Stimulated activated naive CD4-positive, alpha-beta T cell treated with Interleukin-2 at 50 U/mL for 16 hours (primary cell): ENCODE measurements at places on chromosomes 1 and 21.
A peak's percentile ranks its signal among the peaks of the same experiment; 100 is the strongest.

GRCh38 chr1:246631426-246631825 lies 65.2 kb downstream of the CNST start:
- DNase-seq = no peak

GRCh38 chr1:24955161-24955560 lies 25.1 kb upstream of the RUNX3 start:
- DNase-seq = peak; percentile 73

GRCh38 chr1:77064246-77064645 lies 155.0 kb downstream of the PIGK start:
- no peak for DNase-seq

- no peak for DNase-seq
These were observed 140.2 kb upstream of the FGGY start for GRCh38 chr1:59156526-59157199.

- no peak for DNase-seq
These were observed 19.5 kb downstream of the A3GALT2 start for GRCh38 chr1:33301273-33301984.

DNA sequence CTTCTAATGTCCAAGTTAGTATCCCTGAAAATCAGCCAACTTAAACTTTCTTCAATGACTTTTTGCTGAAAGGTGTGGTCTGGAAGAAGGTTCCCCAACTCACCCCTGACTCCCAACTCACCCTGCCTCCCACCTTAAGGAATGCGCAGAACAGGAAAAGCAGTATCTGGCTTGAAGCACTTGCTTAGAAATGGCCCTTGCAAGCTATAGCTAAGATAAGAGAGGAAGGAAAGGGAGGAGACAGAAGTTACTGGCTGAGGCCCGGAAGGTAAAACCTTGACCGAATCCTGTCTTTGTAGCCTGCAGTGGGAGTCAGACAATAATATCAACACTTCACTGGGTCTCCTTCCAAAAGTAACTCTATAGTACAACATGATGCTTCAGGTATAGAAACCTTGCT lies 2.9 kb downstream of the CYYR1 start:
- DNase-seq = no peak

DNA sequence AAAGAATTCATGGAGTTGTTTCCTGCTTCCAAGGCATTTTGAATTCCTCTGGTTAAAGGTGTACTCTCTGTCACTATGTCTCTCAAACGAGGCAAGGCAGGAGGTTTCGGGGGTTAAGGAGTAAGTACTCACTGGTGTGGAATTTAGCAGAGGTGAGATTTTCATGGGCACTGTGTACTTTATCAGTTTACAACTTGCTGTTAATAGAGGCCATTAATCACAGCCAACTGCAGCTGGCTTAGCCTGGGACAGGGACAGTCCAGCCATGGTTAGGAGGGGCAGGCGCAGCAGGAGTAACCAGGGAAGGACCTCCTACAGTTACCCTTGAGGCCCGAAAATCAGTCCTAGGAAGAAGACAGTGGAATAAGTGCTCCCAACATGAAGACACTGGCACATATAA lies 18.1 kb upstream of the TMEM9 start:
- no peak for DNase-seq

DNA sequence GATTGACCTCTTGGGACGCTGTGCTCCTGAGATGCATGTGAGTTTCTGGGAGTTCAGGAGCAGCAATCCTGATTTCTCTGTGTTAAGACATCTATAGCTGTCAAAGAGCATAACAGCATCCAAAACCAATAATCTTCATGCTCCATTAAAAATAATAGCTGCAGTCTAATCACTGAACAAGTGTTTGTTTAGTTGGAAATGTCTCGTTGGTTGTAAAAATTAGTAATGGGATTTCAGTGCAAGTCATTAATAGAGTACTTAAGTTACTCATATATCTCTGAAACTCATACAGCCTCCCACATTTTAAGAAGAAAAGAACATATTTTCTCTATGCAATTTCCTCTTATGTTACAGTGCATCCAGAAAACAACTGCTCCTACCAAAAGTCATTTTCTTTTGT lies 249.8 kb downstream of the ZP4 start:
- DNase-seq = no peak
